ENCODE measurements at places on chromosomes 5 and 9. TPM values are rescaled to one million over a fixed set of nuclear protein-coding genes. Genes with fewer than 3 reads are reported as not detected.
A peak's percentile ranks its signal among the peaks of the same experiment; 100 is the strongest.

The ARHGEF37 gene
- 7.0 TPM for total RNA-seq

The CCL27 gene
- 1.0 TPM for total RNA-seq

The TNFSF8 gene
- total RNA-seq, result not detected

The DTWD2 gene
- total RNA-seq, result 5.2 TPM

The KCNV2 gene
- not detected for total RNA-seq

- H3K36me3 ChIP-seq, result no peaks in the 10 kb centered on the region
- H3K27ac ChIP-seq, result no peak overlapping the region
- DNase-seq, result no peak
- no peaks in the 10 kb centered on the region for H3K27me3 ChIP-seq
Observed at GRCh38 chr5:78738693-78739300, 90.2 kb upstream of the LHFPL2 start.

DNA sequence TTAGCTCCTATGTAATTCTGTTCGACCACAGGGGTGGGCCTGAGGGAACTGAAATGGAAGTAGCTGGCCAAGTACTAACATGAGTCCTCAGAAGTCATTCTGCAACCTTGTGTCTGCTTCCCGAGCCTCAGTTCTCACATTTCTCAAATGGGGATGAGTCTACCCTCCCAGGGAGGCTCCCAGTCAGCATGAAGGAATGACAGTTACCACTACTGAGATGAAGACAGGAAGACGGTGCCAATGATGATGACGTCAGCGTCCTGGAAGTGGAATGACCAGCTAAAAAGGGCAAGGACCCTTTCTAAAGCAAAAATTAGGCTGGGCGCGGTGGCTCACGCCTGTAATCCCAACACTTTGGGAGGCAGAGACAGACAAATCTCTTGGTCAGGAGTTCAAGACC, 6.8 kb downstream of the PIP5KL1 start:
- H3K27ac ChIP-seq, result peak overlapping the region; percentile 55
- H3K4me3 ChIP-seq, result no peak overlapping the region
- peak; percentile 68 for DNase-seq
- no peaks in the 10 kb centered on the region for H3K27me3 ChIP-seq

- H3K4me3 ChIP-seq, result peak within 1 kb of the TSS; percentile 78
- peak within 1 kb of the TSS; percentile 51 for H3K27ac ChIP-seq
- H3K4me1 ChIP-seq, result peaks cover 27% of the 10 kb centered on the region
- H3K27me3 ChIP-seq, result no peaks in the 10 kb centered on the region
Observed at GRCh38 chr9:130444565-130445221, at the start of gene ASS1. TSS of gene ASS1 (plus strand) at chr9:130444961. CDS start at chr9:130452229, 7,268 bp downstream.

DNA sequence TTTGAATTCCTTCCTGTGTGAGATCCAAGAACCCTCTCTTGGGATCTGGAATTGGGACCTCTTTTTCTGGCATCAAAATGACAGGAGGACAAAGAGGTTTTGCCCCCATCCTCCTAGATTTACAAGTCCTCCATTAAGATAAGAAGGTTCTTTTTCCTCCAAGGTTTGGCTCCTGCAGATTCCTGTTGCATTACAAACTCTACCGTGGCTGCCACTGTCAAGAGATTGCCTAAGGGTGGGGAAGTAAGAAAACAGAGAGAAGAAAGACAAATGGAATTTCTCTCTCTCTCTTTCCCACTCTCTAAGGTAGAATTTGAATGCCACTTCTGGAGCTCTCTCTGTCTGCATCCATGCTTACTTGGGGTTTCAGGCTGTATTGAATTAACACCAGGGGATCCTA, 12.0 kb upstream of the SVEP1 start:
- no peaks in the 10 kb centered on the region for H3K36me3 ChIP-seq
- no peak overlapping the region for H3K27ac ChIP-seq
- DNase-seq, result no peak
- H3K4me3 ChIP-seq, result no peak overlapping the region
- H3K4me1 ChIP-seq, result no peaks in the 10 kb centered on the region

GRCh38 chr5:140882591-140882899, 621 bp downstream of the PCDHA13 start:
- H3K4me1 ChIP-seq, result no peaks in the 10 kb centered on the region
- H3K27me3 ChIP-seq, result no peaks in the 10 kb centered on the region
- H3K27ac ChIP-seq, result no peak overlapping the region
- no peaks in the 10 kb centered on the region for H3K36me3 ChIP-seq

- no peak for DNase-seq
- no peaks in the 10 kb centered on the region for H3K4me1 ChIP-seq
- no peaks in the 10 kb centered on the region for H3K36me3 ChIP-seq
- no peak overlapping the region for H3K27ac ChIP-seq
- H3K4me3 ChIP-seq, result no peak overlapping the region
Observed at GRCh38 chr5:74122979-74123590, 497.1 kb downstream of the ARHGEF28 start.

Measured in HCT116 (cell line).